ENCODE measurements at places on chromosomes 4 and X.

DNA sequence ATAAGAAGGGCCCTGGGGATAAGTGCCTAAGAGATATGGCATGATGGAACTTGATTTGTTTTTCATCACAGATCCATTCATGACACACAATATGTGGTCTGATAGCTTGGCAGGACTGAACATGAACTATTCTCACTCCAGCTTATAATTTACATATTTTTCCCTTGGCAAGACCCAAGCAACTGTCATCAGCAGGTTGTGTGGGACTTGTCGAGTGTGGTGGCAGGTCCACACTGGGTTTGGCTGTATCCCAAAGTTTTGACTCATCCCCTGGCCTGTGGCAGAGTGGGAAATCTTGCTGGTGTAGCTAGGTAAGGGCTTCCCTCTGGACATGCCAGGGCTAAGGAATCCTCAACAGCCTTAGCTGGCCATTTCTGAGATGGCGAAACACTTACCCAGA lies 81.0 kb upstream of the STIM2 start:
- DNase-seq = no peak

- no peak for DNase-seq
These were observed 1804.3 kb upstream of the PCDH10 start for GRCh38 chr4:131344761-131345160.

- DNase-seq = no peak
These were observed 346.3 kb downstream of the FBXW7 start for GRCh38 chr4:152189451-152190179.

- no peak for DNase-seq
These were observed 4.0 kb upstream of the KCNIP4 start for GRCh38 chr4:21952549-21952948.

GRCh38 chr4:148170408-148171365 lies 271.5 kb downstream of the NR3C2 start:
- no peak for DNase-seq

- no peak for DNase-seq
These were observed 121.8 kb upstream of the AP1S2 start for GRCh38 chrX:15976396-15976795.

DNA sequence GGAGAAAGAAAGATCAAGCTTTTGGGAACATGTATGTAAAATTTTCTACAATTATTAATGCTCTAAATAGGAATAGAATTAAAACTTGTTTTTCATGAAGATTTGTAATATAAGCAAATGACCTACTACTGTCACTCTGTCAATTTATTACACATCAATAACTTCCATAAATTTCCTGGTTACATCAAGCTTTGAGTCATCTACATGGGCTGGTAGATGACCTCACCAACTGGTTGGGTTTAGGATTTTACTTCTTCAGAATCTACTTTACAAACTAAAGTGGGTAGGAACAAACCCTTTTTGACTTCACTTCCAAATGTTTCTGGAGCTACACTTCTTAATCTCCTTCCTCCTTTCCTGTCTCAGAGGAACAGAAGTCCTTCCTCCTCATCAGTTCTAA lies 12.0 kb upstream of the LRAT start:
- DNase-seq = no peak

- DNase-seq = no peak
These were observed 107.6 kb upstream of the BANK1 start for GRCh38 chr4:101682946-101683345.

All from stimulated activated CD8-positive, alpha-beta memory T cell treated with anti-CD3 and anti-CD28 coated beads, Interleukin-15, amount 100 ng/mL, for 24 hours (primary cell).